Glutamatergic neuron (in vitro differentiated cells): ENCODE measurements at places on chromosomes 2 and 18.

DNA sequence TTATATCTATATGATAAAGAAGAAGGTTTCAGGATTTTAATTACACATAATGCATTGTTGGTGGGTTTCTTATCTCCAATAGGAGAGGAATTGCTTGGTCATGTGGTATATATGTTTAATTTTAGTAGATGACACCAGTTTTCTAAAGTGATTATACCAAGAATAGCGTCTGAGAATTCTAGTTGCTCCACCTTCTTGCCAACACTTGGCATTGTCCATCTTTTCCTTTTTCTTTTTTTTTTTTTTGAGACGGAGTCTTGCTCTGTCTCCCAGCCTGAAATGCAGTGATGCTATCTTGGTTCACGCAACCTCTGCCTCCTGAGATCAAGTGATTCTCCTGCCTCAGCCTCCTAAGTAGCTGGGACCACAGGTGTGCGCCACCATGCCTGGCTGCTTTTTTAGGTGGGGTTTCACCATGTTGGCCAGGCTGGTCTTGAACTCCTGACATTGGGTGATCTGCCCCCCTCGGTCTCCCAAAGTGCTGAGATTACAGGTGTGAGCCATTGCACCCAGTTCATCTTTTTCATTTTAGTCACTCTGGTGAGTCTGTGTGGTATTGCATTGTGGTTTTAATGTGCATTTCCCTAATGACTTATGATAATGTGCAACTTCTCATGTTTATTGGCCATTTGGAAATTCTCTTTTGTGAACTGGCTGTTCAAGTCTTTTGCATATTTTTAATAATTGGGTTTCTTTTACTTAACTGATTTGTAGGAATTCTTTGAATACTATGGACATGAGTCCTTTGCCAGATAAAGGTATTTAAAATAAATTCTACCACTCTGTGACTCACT lies 37.3 kb upstream of the ZNF512 start:
- no peak overlapping the region for H3K4me3 ChIP-seq
- peaks cover 5% of the 10 kb centered on the region for H3K36me3 ChIP-seq
- no peak overlapping the region for H3K27ac ChIP-seq
- no peak for DNase-seq
- H3K27me3 ChIP-seq: no peaks in the 10 kb centered on the region
- no peaks in the 10 kb centered on the region for H3K4me1 ChIP-seq

DNA sequence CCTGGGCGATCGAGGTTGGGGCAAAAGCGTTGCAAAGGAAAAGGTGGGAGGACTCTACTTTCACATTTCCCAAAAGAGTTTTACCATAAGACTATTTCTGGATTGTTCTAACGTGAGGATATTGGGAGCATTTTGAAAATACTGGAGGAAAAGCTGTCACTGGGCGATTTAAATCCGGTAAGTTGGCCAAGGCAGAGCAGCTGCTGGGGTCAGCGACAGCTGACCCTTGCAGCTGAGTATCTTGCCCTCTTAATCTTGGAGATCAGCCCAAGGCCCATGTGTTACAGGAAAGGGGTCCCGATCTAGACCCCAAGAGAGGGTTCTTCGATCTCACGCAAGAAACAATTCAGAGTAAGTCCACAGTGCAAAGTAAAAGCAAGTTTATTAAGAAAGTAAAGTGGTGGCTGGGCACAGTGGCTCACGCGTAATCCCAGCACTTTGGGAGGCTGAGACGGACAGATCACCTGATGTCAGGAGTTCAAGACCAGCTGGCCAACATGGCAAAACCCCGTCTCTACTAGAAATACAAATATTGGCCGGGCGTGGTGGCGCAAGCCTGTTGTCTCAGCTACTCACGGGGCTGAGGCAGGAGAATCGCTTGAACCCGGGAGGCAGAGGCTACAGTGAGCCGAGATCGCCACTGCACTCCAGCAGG lies 964 bp upstream of the ST3GAL5 start:
- H3K27me3 ChIP-seq: peaks cover 15% of the 10 kb centered on the region
- peaks cover 4% of the 10 kb centered on the region for H3K36me3 ChIP-seq
- peaks cover 56% of the 10 kb centered on the region for H3K4me1 ChIP-seq

GRCh38 chr18:73992242-73993022 lies 155.2 kb downstream of the FBXO15 start:
- peaks cover 9% of the 10 kb centered on the region for H3K36me3 ChIP-seq
- no peak for DNase-seq
- H3K27ac ChIP-seq: no peak overlapping the region
- no peak overlapping the region for H3K4me3 ChIP-seq

GRCh38 chr18:21084511-21085078 lies 27.0 kb downstream of the ROCK1 start:
- no peaks in the 10 kb centered on the region for H3K36me3 ChIP-seq
- peaks cover 2% of the 10 kb centered on the region for H3K4me1 ChIP-seq
- H3K27ac ChIP-seq: no peak overlapping the region
- DNase-seq: no peak
- no peak overlapping the region for H3K4me3 ChIP-seq
- H3K27me3 ChIP-seq: no peaks in the 10 kb centered on the region

DNA sequence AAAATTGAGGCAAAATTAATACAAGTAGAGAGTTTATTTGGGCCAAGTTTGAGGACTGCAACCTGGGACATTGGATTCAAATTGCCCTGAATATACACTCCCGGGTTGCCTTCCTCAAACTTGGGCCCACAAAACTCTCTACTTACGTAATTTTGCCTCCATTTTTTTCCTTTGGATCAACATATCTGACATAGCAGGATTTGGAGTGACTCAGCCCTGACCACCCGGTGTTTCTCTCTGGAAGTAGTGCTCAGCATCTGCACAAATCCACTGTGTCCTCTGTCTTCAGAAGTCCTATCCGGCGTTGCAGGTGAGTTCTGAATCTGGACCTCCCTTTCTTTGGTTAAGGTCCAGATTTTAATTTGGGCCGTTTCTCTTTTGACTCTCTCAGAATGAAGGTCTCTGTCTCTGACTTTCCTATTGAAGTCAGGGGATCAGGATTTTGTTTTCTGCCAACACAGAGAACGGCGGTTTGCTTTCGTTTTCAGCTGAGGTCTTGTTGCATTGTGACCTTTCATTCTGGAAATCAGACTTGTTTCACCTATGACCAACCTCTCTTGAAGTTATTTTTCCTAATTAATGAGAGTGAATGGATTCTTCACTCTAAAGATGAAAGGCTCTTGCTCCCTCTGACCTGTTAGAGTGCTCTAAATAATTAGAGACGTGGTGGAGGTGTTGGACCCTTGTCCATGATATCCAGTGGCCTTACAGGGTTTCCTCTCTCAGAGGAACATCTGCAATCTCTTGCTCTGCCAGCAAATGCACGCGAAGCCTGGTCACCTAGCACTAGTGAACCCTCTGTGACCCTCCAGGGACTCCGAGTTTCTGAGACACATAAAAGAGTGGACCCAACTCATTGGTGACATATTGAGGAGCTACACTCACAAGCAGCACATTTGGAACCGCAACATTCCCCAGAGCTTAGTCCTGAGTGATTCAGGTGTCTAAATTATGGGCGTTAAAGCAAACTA lies 13.6 kb downstream of the TCF23 start:
- DNase-seq: no peak
- H3K27ac ChIP-seq: no peak overlapping the region
- H3K4me3 ChIP-seq: no peak overlapping the region
- H3K27me3 ChIP-seq: peaks cover 6% of the 10 kb centered on the region
- H3K36me3 ChIP-seq: no peaks in the 10 kb centered on the region

DNA sequence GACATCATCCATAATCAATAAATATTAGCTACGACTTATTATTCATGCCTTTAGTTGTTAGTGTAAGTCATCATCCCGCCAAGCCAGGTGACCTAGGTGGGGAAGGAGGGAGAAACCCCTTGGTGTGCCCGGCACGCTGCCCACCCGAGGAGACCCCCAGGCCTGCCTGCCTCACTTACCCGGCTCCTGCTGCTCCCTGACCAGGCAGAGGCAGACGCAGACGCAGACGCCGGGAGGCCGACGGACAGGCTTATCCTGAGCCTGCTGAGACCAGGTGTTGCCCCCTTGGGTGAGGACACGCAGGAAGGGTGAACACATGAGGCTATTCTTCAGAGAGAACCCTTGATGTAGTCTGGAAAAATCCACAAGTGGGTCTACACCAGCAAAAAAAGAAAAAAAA lies 401.8 kb downstream of the GALR1 start:
- no peak overlapping the region for H3K4me3 ChIP-seq
- H3K27ac ChIP-seq: no peak overlapping the region
- no peak for DNase-seq
- peaks cover 7% of the 10 kb centered on the region for H3K27me3 ChIP-seq
- H3K4me1 ChIP-seq: peaks cover 19% of the 10 kb centered on the region
- H3K36me3 ChIP-seq: no peaks in the 10 kb centered on the region
